ENCODE measurements at places on chromosomes 11 and 22.

DNA sequence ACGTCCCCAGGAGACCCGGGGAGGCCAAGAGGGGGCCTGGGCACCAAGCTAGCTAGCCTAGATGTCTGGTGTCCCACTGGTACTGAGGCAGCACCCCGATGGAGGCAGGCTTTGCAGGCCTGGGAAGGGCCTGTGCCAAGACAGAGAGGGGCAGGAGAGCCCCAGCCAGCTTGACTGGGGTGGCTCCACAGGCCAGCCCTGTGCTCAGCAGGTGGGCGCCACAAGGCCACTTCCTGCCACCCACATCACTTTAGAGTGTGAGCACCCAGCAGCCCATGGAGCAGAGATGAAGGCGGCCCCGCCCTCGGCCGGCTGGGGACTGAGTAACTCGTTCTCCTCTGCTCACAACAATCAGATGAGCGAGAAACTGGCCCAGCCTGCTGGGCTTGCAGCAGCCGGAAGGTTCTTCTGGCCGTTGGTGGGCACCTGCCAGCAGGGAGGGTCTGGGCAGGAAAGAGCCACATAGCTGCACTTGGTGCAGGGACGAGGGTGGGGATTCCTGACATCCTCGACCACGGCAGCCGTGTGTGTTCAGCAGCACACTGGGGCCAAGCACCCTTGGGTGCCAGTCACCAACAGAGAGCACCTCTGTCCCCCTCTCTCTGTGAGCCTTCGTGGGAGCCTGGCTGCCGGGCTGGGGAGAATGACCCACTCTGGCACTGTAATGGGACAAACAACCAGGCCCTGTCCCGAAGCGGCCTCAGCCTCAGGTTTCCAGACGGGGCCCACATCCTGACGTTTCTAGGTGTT is 7.6 kb downstream of the OSBPL5 start:
- DNase-seq: peak; percentile 50

- DNase-seq: peak; percentile 58
Observed at GRCh38 chr11:114066046-114066648, 6.6 kb downstream of the ZBTB16 start.

GRCh38 chr11:36377759-36378564 is 81.9 kb downstream of the PRR5L start:
- DNase-seq: peak; percentile 38

DNA sequence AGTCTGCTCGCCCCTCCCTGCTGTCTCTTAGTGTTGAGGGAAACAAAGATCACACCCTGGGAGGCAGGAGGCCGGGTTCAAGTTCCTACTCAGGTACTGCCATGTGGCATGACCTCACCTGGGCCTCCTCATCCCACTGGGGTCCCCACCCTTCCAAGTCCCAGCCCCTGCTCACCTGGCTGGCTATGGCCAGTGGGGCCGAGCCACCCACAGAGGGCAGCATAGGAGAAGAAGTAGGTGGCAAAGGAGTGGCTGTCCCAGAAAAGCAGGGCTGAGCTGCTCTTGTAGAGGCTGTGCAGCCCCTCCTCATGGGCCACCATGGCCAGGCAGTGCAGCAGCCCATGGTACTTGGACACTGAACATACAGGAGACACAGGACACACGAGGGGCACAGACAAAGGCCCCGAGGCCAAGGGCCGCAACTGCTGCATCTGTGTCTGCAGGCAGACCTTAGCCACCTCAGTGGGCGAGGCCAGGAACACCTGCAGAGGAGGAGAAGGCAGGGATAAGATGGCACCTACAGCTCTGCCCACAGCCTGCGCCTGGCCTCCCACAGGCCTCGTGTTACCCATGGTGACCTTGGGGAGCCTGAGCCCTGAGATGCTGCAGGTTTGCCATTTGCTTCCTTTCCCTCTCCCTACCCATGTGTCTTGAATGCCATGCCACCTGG is 50.6 kb upstream of the MPEG1 start:
- no peak for DNase-seq

DNA sequence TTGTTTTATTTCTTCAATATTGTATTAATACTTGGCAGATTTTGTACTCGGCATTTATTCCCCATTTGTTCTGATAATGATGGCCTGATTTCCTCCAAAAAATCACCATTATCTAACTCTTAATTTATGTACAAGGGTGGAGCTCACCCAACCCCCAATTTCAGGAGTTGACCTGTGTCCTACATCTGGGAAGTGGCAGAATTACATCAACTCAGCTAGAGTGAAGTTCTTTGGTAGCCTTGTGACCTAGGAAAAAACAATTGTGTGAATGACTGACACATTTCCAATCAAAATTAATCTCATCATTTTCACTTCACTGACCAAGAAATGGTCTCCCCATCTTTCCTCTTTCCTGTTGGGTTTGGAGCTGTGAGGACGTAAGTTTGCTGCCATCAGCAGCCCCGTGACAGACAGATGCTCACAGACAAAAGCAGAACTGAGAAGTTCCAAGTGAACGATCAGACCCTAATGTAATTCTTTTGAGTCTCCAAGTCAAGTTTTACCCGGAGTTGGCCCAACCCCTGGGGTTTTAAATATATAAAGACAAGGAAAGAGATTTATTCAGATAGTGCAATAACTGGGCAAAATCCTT is 16.6 kb upstream of the MS4A6E start:
- no peak for DNase-seq

- no peak for DNase-seq
Observed at GRCh38 chr11:64357904-64358535, 942 bp upstream of the RPS6KA4 start.

GRCh38 chr11:125295931-125296330 is 131.4 kb downstream of the PKNOX2 start:
- DNase-seq: no peak

- DNase-seq: peak; percentile 58
Observed at GRCh38 chr22:37566329-37566837, 6.1 kb downstream of the CDC42EP1 start.

Measured in natural killer cell (primary cell).